Non-pigmented ciliary epithelial cell (primary cell): ENCODE measurements at places on chromosomes 2 and 18.
A peak's percentile ranks its signal among the peaks of the same experiment; 100 is the strongest.

GRCh38 chr2:45983213-45983612 lies 314.0 kb upstream of the EPAS1 start:
- DNase-seq: no peak

- DNase-seq: no peak
Measured at GRCh38 chr2:46389417-46389916, 89.9 kb upstream of the TMEM247 start.

DNA sequence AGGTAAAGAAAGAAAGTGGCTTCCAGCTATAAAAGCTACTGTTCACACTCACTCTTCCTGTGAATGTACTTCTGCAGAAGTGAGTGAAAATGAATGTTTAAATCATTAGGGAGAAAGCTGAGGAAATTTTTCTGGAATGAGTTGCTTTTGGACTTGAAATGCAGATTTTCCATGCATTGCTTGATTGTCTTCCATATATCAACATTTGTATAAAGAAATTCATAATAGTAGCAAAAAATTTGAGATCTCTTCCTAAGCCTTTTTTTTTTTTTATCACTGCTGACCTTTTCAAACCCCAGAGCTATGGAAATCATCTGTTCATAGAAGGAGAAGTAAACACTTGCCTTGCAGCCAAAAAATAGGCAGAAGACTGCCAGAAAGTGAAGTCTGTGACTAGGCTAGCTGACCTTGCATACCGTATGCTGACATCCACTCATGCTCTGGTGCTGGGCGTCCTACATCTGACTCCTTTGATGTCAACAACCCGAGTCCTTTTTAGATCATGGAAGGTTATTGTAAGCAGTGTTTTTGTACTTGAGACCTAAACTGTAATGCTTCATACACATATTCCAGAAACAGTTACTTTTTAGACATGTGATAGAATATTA lies 154.5 kb upstream of the RASGRP3 start:
- peak; percentile 27 for DNase-seq

DNA sequence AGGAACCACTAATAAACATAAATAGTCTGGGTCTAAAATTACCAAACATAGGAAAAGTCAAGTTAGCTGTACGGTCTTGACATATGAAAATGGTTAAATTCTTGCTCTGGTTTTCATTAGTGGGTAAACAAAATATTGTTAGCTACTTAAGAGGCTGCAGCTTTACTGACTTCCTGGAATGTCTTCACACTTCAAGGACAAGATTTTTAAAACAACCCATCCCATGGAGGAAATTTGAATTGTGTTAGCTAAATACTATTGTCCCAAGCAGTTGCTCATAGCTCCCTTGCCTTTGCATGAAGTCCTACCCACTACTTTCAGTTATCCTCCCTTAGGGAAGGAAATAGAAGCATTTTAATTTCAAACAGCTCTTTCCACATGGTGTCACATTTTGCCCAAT lies 128.5 kb downstream of the EPHA4 start:
- DNase-seq: no peak

DNA sequence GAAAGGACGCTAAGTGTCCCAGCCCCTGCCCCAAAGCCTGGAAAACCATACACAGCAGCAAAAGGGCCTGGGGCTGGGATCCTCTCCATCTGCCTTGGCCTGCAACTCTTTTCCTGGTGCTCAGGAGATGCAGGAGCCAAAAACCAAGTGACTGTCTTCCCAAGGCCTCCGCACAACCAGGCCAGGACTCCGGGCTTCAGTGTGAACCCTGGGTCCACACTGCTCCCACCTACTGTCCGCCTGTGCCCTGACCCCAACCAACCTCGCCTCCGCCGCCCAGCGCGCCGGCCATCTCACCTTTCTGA lies 1.1 kb downstream of the FEV start:
- DNase-seq: no peak

DNA sequence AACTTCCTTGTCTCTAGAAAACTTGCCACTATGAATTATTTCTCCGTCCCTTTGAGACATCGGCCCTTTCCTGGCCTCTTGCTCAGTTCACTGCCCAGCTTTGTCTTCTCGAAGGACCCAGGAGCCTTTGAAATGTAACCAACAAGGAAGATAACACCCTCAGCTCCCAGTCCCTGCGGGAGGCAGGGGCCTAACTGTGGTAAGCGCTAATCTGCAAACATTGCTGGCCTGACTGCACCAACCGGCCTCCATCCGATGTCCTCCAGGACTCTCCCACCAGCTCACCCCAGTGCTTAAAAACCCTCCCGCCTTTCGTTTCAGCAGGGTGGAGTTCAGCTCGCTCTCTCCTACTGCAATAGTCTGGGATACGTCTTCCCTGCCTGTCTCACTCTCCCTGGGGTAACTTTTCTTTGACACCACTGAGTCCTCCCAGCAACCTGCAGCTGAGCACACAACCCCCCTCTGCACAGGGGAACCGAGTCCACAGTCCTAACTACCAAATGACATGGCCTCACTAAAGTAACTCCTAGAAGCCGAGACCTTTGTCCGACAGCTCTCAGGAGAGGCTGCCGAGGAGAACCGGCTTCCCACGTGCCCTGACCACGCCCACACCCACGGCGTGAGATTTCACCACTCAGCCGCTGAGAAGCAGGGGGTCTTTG lies 76.1 kb downstream of the MBP start:
- DNase-seq: no peak

DNA sequence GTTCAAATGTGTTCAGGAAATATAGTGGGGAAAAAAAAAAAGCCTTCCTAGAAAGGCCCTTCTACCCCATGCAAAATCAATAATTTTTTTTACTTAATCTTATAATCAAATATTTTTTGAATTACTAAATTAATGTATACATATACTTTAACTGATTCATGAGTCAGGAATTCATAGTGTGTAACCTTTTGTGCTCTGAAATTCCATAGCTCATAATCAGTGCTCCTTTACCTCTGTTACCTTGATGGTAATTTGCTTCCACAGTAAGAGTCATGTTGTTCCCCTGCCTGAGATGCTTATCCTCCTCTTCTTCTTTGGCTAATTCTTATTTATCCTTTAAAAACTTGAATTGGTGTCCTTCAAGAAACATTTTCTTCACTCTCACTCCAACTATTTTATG lies 414.2 kb downstream of the THSD7B start:
- DNase-seq: no peak

- no peak for DNase-seq
Measured at GRCh38 chr18:49672853-49673252, 111.0 kb downstream of the LIPG start.

GRCh38 chr18:49250816-49251388 lies 209.5 kb downstream of the DYM start:
- DNase-seq: no peak

GRCh38 chr2:178160601-178161000 lies 33.7 kb upstream of the OSBPL6 start:
- DNase-seq: no peak

DNA sequence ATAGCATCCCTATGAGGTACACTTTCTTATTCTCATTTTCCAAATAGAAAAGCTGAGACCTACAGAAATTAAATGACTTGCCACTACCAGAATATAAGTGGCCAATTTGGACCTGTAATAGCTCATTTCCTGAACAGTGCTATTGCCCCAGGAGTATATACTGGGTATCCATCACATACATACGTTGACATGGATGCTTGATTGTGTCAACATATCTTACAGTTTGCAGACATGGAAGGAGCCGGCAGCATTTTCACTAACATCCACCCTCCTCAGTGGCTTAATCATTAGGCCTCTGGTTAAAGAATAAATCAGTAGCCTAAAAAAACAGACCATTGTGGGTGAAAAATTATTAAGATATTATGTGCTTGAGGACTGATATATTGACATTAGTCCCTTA lies 829.3 kb downstream of the LRP1B start:
- no peak for DNase-seq
